ENCODE measurements at places on chromosomes 3 and 15. TPM values are rescaled to one million over a fixed set of nuclear protein-coding genes. Genes with fewer than 3 reads are reported as not detected.

DNA sequence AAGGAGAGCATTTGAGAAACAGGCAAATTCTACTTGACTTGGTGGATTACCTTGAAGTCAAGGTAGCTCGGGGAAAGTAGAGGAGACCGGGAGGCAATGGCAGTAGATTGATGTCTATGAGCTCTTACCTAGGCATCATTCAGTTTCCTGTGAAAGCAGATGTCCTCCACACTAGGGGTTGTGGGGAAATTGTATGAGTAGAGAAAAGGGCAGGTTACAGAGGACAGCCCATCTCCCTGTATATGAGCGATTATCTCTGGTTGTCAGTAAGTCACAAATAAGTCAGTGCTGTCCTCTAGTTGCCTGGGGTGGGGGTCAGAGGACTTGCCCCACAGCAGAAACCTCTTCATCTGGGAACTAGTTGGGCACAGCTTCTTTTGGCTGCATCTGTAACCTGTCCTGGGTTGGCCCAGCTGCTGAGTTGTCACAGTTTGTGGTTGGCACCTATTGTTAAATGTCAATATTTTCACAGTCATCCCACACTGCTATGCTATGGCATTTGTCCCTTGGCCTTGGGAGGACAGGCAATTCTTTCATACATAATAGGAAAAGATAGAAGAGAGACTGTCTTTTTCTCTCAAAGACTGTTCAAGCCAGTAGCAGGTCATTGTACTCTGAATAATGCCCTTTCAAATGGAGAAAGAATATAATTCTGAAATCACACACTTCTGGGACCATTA, 53.6 kb upstream of the LRRFIP2 start:
- DNase-seq: no peak

- DNase-seq: no peak
Measured at GRCh38 chr3:73681610-73682009, 56.9 kb upstream of the PDZRN3 start.

DNA sequence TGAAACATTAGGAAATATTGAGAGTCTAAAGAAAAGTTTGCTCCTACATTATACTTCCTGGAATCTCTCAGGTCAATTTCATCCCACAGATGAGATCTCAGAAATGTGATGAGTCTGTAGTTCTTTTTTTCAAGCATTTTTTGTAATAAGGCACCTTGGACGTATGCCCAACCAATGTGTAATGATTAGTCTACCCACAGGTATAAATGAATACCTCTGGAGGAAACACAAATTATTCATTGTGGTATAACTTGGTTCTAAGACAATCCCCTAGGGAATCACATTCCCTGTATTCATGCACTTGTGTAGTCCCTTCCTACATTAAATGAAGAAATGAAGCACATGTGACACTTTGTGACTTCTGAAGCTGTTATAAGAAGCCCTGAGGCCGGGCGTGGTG, 596.2 kb upstream of the UBE2E2 start:
- DNase-seq: no peak

PLA1A gene
- not detected for total RNA-seq

TMEM207 gene
- total RNA-seq: not detected

Data from activated CD4-positive, alpha-beta T cell treated with anti-CD3 and anti-CD28 coated beads, Interleukin-2, amount 10 ng/mL, durations not matched to agents 7 days and 5 days (primary cell).